Stimulated activated CD8-positive, alpha-beta memory T cell treated with anti-CD3 and anti-CD28 coated beads, Interleukin-7, amount 100 ng/mL, for 1 hour (primary cell): ENCODE measurements at places on chromosomes 2 and 18.

- no peak for DNase-seq
These were observed 397.2 kb upstream of the FANCL start for GRCh38 chr2:58638256-58638805.

DNA sequence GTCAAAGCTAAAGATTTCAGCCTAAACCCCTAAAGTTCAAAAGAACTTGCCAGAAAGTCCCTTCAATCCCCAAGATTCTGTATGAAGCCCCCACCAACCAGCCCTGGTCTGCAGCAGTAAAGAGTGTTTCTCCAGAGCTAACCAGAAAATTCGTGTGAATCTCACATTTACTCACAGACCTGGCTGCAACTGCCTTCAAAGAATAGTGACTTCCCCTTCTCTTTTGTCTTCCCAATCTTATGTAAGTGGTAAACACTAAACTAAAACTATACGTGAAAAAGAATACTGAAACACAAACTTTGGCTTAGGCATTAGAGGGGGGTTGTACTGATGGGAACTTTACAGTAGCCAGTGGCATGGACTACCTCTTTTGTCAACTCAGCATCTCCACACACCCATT lies 50.6 kb upstream of the SETBP1 start:
- no peak for DNase-seq

DNA sequence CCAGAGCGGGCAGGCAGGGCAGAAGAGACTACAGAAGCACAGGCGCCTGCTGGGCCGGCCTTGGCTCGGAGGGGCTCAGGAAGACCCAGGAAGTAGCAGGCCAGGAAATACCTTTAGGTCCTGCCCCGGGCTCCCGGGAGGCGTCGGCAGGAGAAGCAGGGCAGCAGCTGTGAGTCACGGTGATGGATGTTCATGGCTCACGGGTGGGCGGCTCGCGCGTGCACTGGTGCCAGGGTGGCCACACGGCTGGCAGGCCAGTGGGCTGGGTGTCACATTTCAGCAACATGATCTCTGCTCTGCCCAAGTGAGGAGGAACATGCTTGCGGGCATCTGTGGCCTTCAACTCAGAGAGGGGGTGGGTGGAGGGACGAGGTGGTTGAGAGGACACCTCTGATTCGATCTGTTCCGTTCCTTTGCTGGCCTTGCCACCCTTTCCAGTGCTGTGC lies 139.3 kb downstream of the KLHL29 start:
- DNase-seq: no peak

- DNase-seq: no peak
These were observed at the start of gene EPB41L3 for GRCh38 chr18:5543773-5544389. Gene EPB41L3, minus strand, starts transcription at chr18:5543997. Its CDS starts 54,814 bp downstream, at chr18:5489183.

DNA sequence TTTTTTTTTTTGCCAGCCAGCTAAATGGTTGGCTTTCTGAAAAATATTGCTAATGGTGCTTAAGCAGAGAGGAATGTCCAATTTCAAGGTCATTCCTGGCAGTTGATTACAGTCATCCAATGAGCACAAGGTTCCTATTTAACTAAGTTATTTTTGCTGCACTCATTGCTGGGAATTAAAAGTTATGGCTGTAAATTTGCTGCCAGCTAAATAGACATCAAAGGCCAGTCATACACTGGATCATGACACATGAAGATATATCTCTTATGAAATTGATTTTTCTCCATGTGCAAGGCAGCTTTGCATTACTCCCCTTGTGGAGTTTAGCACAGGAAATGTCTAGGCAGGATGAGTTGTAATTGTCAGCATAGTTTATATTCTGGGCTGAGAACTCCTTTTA lies 1898.4 kb upstream of the CELF4 start:
- no peak for DNase-seq

- DNase-seq: no peak
These were observed 64.8 kb upstream of the GALNT5 start for GRCh38 chr2:157192445-157193423.

DNA sequence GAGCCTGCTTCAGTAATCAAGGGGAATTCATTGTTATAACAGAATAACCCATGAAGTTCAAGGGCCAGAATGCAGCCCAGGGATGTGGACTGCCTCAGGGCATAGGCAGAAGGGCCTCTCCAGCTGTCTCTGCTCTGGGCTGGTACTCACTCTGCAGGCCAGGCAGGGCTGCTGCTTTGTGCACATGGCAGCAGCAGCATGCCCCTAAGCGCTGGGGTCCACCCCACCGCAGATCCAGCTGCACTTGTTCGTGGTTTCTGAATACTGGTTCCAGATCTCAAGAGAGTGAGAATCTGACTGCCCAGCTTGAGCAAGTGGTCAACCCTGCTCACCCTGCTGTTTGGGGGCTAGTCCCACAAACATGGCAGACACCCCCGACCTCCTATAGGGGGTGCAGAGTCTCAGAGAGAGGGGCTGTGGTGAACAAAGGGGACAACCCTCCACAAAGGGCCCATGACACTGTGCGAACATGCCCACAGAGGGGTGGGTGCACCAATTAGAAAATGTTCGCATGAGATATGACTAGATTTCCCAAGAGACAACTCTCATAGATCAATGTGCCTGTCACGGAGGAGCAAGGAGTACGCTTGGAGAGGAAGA lies 87.3 kb downstream of the ACTR3 start:
- DNase-seq: no peak

GRCh38 chr18:32770666-32771168 lies 2.1 kb downstream of the KLHL14 start:
- DNase-seq: no peak

GRCh38 chr18:76314496-76314895 lies 180.5 kb downstream of the ZNF516 start:
- no peak for DNase-seq

DNA sequence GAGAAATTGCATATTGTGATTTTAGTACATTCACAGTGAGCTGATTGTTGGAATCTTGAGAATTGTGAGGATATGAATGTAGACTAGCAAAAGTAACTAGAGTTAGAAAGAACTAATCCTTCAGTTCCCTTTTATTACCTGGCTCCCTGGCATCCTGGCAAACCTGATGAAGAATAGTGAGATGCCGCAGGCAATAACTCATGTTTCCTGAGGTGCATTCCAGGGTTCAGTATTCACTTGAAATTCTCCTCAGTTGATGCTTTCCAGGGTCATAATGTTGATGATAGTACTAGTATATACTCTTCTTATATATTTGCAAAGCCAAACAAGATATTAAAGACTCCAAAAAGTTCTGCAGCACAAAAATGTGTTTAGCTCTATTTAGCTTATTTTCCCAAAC lies 432.1 kb upstream of the CELF4 start:
- no peak for DNase-seq

DNA sequence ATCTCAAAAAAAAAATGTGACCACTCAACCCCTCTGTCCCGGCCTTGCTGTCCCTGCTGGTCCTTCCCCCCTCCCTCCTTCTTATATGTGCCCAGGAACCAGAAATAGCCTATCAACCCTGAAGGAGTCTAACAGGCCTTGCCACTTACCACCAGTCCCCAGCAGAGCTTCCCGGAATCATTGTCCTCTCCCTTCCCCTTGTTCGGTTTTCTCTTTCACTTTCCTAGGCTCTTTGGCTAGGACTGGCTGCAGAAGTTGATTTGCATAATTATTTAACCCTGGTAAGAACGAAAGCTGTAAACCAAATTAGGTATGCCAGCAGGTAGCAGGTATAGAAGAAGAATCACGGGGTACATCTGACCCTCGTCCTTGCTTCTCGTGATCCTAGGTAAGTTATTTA lies 72.6 kb upstream of the ZNF532 start:
- no peak for DNase-seq

GRCh38 chr2:72104821-72105588 lies 42.7 kb downstream of the CYP26B1 start:
- no peak for DNase-seq

DNA sequence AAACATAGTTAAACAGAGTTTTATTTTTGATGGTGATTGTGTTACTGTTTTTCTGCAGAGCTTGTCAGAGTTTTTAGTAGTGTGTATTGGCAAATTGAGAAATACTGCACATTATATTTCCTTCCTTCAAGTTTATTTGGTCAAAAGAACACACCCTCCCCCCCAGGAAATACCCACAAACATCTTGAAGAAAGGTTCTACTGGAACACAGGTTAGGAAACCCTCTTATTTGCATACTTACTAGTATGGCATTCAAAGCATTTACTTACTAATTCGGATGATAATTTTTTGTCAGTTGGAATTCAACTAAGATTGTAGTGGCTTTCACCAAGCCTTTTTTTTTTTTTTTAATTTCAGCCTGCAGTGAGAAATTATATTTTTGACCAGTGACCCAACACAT lies 9.1 kb downstream of the CAB39 start:
- no peak for DNase-seq

DNA sequence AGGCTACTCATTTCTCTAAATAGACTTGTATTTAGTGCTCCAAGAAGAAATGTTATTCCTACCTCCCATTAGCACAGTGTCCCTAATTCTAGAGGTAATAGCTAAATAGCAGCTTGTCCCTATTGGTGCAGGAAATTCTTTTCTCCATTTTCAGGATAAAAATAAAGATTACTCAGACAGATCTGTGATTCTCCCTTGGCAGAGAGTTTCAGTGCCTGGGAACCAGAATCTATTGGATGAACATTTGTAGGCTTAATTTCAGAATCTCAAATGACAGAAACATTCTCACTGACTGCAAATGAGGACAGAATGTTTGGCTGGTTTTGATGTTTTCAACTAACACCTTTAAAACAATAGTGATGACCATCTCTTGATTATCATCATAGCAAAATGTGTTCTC lies 33.3 kb upstream of the LGALSL start:
- DNase-seq: no peak

- DNase-seq: no peak
These were observed 297.3 kb downstream of the MTX2 start for GRCh38 chr2:176566496-176566895.

DNA sequence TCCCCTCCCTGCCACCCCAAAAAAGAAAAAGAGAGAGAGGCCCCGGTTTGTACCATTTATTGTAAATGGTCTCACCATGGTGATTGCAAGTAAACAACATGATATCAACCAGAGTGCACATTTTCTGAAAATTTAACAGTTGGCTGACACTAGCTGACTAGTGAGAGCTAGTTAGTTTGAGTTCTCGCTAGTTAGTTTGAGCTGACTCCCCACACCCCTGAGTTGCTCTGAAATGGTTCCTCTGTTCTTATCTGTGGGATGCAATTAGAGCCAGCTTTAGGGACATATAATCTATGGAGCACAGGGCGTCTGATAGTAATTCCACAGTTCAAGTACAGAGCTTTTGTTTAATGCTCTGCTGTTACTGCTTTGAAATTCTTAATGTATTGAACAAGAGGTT lies 13.1 kb downstream of the CASP10 start:
- no peak for DNase-seq

DNA sequence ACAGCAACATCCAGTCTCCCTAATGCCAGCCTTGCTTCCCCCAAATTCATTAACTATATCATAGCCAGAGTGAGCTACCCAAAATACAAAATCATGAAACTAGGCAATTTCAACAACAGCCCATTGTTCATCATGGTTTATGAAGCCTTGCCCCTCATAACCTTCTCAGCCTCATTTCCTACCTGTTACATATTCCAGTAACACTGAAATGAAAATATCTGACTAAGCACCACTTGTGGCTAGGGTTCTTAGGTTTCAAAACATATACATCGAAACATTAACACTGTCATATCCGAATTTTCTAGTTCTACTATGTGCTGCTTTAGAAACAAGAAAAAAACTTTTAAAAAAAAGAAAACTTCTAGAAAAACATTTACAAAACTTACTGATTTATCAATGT lies 59.5 kb downstream of the ATAD2B start:
- DNase-seq: no peak

- no peak for DNase-seq
These were observed 8.5 kb downstream of the PROC start for GRCh38 chr2:127426501-127427354.

DNA sequence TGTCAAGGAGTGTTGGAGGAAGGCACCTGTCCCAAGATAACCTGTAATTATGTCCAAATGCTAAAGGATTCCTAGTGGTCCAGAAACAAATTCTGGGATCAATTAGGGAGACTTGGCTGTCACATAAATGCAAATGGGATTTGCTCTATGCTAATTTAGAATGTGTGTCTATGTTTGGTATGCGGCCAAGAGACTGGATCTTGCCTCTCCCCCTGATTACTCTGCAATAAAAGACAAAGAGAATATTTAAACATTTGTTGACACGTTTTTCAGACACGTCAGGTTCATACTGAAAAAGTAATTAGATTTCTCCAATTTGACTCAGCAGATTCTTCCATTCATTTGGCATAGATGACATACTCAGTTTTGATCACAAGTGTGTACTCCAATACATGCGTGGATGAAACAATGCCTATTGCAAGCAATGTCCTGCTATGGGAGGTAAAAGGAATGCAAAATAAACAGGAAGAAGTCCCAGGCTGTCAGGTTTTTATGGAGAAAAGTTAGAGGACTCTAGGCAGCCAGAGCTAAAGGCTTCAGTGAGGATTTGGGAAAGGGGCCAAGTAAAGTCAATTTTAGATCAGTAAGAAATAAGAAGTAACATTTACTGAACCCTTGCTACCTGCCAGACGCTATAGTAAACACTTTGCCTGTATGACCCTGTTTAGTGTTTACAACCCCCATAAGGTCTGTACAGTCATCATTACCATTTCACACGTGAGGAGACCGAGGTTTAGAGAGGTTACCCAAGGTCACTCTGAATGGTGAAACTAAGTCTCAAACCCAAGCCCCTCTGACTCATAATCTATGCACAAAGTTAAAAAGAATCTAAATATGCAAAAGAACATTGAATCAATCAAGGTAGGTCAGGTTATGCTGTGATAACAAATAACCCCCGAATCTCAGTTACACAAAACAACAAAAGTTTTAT lies 7.8 kb downstream of the ANTXR1 start:
- DNase-seq: no peak

- DNase-seq: no peak
These were observed 794.7 kb downstream of the DCC start for GRCh38 chr18:53134711-53135110.

GRCh38 chr2:24085200-24085489 lies 511 bp upstream of the TP53I3 start:
- DNase-seq: no peak

GRCh38 chr18:48613589-48614404 lies 75.0 kb downstream of the CTIF start:
- DNase-seq: no peak

GRCh38 chr18:32425466-32425865 lies 45.2 kb downstream of the GAREM1 start:
- DNase-seq: no peak

GRCh38 chr2:23312996-23313606 lies 71.9 kb upstream of the KLHL29 start:
- no peak for DNase-seq

DNA sequence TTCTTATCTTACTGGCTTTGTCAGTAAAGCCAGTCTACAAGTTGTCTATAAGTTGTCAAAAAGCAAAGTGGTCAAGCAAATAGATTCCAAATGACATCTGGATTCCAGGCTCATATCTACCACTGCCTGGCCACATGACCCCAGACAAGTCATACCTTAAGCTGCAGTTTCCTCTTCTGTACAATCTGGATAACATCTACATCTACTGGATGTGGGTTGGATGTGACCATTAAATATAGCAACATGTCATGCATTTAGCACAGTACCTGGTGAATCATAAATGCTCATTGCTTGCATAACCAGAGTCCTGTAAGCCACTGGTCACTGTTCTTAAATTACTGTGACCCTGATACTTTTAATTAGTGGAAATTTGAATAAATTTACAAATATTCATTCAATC lies 16.8 kb downstream of the COBLL1 start:
- DNase-seq: no peak
